ENCODE measurements at places on chromosomes 12 and 14. TPM values are rescaled to one million over a fixed set of nuclear protein-coding genes. Genes with fewer than 3 reads are reported as not detected.

KLRF2 gene
- not detected for total RNA-seq

TNFAIP2 gene
- 0.85 TPM for total RNA-seq

AQP5 gene
- total RNA-seq: not detected

DNA sequence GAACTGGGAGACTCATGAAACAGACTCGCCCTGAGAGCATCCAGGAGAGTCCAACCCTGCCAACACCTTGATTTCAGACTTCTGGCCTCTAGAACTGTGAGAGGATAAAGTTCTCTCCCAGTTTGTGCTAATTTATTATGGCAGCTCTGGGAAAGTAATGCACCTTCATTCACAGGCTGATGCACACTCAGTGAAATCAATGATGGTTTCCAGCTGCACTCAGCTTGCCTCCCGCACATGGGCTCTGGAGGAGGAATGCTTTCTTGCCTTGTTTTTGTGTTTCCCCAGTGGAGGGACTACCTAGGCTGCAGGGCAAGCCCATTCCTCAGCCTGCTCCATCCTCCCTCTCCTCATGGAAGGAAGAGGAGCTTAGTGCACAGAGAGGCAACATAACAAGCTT lies 45.7 kb downstream of the TMEM132C start:
- DNase-seq: no peak

GRCh38 chr12:50508970-50509663 lies 4.3 kb downstream of the DIP2B start:
- no peak for DNase-seq

Data from activated naive CD8-positive, alpha-beta T cell treated with anti-CD3 and anti-CD28 coated beads for 36 hours (primary cell).